Large intestine (tissue), 12 donors: ENCODE measurements at places on chromosomes 6 and 20.

- DNase-seq = no peak
These were observed 96.1 kb upstream of the THEMIS start for GRCh38 chr6:127996925-127997324.

- no peak for DNase-seq
These were observed 626.5 kb upstream of the NRSN1 start for GRCh38 chr6:23499549-23499948.

DNA sequence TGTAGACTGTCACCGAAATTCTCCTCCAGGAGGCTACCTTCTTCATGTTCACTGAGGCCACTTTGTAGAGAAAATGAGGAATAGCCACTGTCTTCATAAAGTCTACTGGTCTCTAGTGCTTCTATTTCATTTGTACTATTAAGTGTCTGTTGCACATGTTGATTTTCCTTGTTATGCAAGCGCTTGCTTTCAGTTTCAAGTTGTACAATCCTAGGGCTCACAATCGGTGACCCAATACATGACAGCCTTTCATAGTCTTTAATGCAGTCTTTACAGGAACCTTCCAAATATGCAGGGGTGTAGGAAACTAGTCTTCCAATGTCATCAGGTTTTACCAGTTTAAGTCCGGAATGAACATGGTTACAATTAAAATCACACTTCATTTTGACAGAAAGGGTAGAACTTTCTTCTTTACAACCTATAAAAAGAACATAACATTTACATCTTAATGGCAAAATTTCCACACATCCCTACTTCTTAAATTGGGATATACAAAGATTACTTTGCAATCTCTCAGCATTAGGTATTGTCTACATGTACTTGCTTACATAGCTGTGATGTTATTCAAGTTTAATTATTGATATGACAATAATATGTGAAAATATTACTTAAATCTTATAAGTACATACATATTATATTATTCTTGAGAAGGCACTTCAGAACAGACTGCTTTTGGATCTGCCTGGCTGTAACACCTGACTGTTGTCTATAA, 7.5 kb downstream of the FBXO5 start:
- no peak for DNase-seq

GRCh38 chr6:90978046-90978445, 391.2 kb upstream of the MAP3K7 start:
- no peak for DNase-seq

DNA sequence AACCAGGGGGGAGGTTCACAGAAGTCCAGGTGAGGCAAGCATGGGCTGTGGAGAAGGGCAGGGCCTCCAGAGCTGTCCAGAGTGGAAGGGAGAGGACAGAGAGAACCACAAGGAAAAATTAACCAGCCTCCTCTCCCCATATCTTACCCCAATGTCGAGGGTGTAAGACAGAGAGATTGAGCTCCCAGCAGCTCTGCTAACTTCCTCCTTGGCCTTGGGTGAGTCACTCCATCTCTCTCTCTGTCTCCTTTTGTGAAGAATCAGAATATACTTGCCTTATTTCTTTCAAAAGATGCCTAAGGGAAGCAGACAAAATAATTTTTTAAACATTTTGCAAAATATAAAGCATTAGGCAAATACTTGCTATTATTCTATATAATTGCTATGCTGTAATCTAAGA, 58.3 kb upstream of the IYD start:
- no peak for DNase-seq

- no peak for DNase-seq
These were observed 3.5 kb downstream of the COL9A3 start for GRCh38 chr20:62820208-62820961.
